A673 (cell line): ENCODE measurements at places on chromosomes 6 and 20. TPM values are rescaled to one million over a fixed set of nuclear protein-coding genes. Genes with fewer than 3 reads are reported as not detected.

DNA sequence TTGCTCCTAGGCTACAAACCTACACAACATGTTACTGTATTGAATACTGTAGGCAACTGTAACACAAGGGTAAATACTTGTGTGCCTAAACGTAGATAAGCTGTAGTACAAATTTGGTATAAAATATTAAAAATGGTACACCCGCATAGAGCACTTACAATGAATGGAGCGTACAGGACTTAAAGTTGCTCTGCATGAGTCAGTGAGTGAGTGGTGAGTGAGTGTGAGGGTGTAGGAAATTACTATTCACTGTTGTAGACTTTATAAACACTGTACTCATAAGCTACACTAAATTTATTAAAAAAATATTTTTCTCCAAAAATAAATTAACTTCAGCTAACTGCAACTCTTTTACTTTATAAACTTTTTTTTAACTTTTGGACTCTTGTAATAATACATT, 391.6 kb downstream of the ADGRB3 start:
- no peaks in the 10 kb centered on the region for H3K4me1 ChIP-seq
- no peak overlapping the region for H3K27ac ChIP-seq
- H3K27me3 ChIP-seq: no peaks in the 10 kb centered on the region
- H3K36me3 ChIP-seq: no peaks in the 10 kb centered on the region
- no peak for DNase-seq

E2F1 gene
- 86.0 and 87.0 TPM in 2 replicates for total RNA-seq

- no peaks in the 10 kb centered on the region for H3K27me3 ChIP-seq
- H3K4me3 ChIP-seq: no peak overlapping the region
- no peak overlapping the region for H3K27ac ChIP-seq
- no peaks in the 10 kb centered on the region for H3K4me1 ChIP-seq
These were observed 58.7 kb downstream of the STXBP5 start for GRCh38 chr6:147262946-147263345.

- H3K27ac ChIP-seq: no peak overlapping the region
- H3K36me3 ChIP-seq: no peaks in the 10 kb centered on the region
- H3K27me3 ChIP-seq: no peaks in the 10 kb centered on the region
- peak overlapping the region; percentile 81 for H3K4me3 ChIP-seq
These were observed 793 bp upstream of the HDAC2 start for GRCh38 chr6:113971741-113972140.

DNA sequence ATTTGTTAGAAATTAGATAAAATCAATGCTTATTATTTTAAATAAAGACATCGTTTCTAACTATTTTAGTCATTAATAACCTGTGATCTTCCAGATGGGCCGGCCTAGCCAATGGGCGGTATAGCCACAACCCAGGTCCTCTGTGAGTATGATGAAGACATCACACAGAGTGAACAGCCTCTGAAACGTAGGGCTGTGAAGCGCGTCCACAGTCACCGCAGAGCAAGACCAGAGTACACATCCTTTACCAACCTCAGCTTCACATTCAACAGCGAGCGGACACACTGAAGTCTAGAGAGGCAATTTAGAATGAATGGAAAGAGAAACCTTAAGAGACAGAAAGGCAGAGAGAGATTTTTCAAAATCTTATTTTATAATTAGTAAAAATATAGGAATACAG, 125.0 kb upstream of the RPS6KA2 start:
- peaks cover 8% of the 10 kb centered on the region for H3K4me1 ChIP-seq
- H3K27ac ChIP-seq: no peak overlapping the region
- no peak for DNase-seq
- no peak overlapping the region for H3K4me3 ChIP-seq

- no peaks in the 10 kb centered on the region for H3K4me1 ChIP-seq
- H3K4me3 ChIP-seq: no peak overlapping the region
- no peak overlapping the region for H3K27ac ChIP-seq
- DNase-seq: no peak
These were observed 161.8 kb upstream of the GRIK2 start for GRCh38 chr6:101231606-101232235.

- no peaks in the 10 kb centered on the region for H3K36me3 ChIP-seq
- DNase-seq: no peak
- no peak overlapping the region for H3K4me3 ChIP-seq
- H3K4me1 ChIP-seq: peaks cover 34% of the 10 kb centered on the region
- H3K27ac ChIP-seq: no peak overlapping the region
These were observed 171.2 kb upstream of the BMP5 start for GRCh38 chr6:56046576-56046975.

DNA sequence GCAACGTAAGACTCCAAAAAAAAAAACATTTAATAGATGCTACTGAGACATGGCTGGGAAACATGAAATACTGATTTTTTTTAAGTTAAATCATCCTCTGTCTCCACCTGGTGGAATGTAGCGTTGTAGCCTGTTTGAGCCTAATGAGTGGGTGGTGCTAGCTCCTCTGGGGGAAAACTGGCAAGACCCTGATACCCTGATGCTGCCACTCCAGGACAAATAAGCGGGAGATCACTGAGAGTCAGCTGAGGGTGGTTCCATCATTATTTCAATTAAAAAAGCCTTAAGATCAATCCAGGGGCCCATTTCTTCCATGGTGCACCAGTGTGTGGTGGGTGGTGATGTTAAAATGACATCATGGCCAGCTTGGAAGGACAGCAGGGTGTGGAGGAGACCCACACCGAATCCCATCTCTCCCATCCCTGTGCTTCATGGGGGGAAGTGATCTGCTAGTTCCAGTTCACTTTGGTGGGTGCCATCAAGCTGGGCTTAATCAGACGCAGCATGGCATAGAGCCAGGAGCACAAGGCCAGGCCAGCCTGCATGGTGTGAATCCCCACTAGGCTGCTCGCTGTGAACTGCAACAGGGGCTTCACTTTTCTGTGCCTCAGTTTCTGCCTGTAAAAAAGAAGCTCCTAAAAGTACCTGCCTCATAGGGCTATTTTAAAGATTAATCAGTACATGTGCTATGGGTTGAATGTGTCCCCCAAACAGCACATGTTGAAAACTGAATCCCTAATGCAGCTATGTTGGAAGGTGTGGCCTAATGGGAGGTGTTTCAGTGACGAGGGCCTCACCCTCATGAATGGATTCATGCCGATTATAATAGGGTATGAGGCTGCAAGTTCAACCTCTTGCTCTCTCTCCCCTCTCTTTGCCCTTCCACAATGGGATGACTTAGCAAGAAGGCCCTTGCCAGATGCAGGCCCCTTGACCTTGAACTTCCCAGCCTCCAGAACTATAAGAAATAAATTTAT, 13.0 kb upstream of the MRPS10 start:
- H3K4me3 ChIP-seq: no peak overlapping the region
- H3K4me1 ChIP-seq: no peaks in the 10 kb centered on the region
- no peaks in the 10 kb centered on the region for H3K36me3 ChIP-seq
- H3K27ac ChIP-seq: no peak overlapping the region
- DNase-seq: peak; percentile 23

FAM209B gene
- 0.45 and 0.81 TPM in 2 replicates for total RNA-seq

DNA sequence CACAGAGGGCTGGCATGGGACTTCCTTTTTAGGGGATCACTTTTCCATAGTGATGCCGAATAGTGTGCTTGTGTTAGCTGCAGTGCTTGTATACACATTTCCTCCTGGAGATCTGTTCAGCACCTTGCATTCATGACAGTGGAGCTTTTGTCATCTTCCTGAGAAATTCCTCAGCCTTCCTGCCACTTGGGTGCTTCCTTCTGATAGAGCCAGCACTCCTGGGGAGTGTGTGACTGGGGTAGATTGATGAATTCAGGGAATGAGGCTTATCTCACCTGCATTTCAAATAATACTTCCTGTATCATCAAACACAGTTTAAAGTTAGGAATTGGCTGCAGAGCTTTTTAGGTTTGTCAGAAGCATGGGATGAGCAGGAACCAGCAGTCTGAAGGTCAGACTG, 48.8 kb upstream of the SCGN start:
- no peaks in the 10 kb centered on the region for H3K36me3 ChIP-seq
- no peak overlapping the region for H3K4me3 ChIP-seq
- no peaks in the 10 kb centered on the region for H3K27me3 ChIP-seq
- no peak for DNase-seq
- H3K27ac ChIP-seq: no peak overlapping the region
- H3K4me1 ChIP-seq: no peaks in the 10 kb centered on the region

- H3K27ac ChIP-seq: no peak overlapping the region
- no peaks in the 10 kb centered on the region for H3K27me3 ChIP-seq
- H3K4me1 ChIP-seq: no peaks in the 10 kb centered on the region
- no peak for DNase-seq
- no peaks in the 10 kb centered on the region for H3K36me3 ChIP-seq
- H3K4me3 ChIP-seq: no peak overlapping the region
These were observed 465.4 kb downstream of the CD109 start for GRCh38 chr6:74161380-74161779.

- peaks cover 46% of the 10 kb centered on the region for H3K36me3 ChIP-seq
- peak overlapping the region; percentile 81 for H3K27ac ChIP-seq
- peaks cover 7% of the 10 kb centered on the region for H3K4me1 ChIP-seq
These were observed 337 bp downstream of the ESF1 start for GRCh38 chr20:13784271-13784892.

DNA sequence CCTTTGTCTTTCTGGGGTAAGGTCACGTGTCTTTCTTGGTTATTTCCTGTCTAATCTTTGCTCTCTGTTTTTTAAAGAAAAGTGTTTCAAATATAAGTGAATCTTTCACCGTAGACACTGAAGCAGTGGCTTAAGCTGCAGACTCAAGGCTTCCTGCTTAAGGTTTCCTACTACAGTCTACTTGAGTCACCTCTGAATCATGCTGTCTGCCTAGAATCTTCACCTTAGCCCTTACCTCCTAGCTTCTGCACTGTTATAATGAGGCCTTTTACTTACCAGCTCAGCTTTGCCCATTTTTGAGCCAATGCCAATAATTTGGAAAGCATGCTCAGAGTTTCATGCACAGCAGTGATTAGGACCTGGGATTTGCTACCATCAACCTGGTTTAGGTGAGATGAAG, 30.6 kb downstream of the ADGRF4 start:
- no peak overlapping the region for H3K4me3 ChIP-seq
- no peak overlapping the region for H3K27ac ChIP-seq
- no peaks in the 10 kb centered on the region for H3K36me3 ChIP-seq
- no peak for DNase-seq

DNA sequence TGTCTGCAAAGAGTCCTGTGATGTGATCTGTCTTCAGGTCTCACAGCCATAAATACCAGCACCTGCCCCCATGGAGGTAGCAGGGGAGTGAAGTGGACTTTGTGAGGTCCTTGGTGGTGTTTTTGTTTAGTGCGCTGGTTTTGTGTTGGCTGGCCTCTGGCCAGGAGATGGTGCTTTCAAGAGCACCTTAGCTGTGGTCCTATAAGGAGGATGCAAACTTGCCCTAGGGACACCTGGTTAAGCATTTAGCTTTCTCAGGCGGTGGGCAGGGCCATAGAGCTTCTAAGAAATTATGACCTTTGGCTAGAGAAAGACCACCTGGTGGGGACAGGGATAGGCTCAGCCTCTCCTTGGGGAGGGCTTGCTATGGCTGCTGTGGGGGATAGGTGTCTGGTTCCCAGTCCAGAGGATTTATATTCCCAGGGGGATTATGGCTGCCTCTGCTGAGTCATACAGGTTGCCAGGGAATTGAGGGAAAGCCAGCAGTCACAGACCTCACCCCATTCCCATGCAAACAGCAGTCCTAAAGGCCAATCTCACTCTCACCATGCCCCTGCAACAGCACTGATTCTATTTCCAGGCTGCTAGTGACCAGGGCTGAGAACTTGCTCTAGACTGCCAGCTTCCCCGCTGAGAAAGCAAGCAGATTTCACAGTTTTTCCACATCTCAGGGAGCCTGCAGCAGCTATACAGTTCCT, 259.3 kb downstream of the TFAP2B start:
- no peak overlapping the region for H3K27ac ChIP-seq
- peaks cover 4% of the 10 kb centered on the region for H3K27me3 ChIP-seq
- H3K4me1 ChIP-seq: no peaks in the 10 kb centered on the region
- H3K36me3 ChIP-seq: no peaks in the 10 kb centered on the region

- DNase-seq: no peak
- H3K4me3 ChIP-seq: no peak within 1 kb of the TSS
- no peaks in the 10 kb centered on the region for H3K36me3 ChIP-seq
- no peak within 1 kb of the TSS for H3K27ac ChIP-seq
- no peaks in the 10 kb centered on the region for H3K4me1 ChIP-seq
These were observed at the start of gene HLA-DRB5 for GRCh38 chr6:32529697-32530430. HLA-DRB5 (minus strand) TSS chr6:32530287; CDS start chr6:32530224, 63 bp downstream.

DNA sequence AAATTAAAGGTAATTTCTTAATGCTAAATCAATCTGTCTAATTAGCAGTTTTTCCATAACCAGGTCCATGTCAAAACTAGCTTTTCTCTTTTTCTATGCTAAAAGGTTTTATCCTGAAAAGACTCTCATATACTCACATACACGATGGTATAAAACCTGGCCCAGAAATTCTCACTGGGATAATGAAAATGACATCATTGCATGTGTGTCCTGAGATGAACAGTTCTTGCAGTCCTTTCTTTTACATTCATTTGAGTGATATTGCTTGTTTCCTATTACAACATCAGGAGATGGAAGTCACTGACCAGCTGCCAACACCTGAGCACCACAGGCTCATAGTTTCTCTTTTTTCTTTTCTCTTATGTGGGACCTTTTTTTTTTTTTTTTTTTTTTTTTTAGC, 7.9 kb upstream of the PRELID3B start:
- H3K27ac ChIP-seq: no peak overlapping the region
- no peak overlapping the region for H3K4me3 ChIP-seq
- no peak for DNase-seq
- H3K4me1 ChIP-seq: no peaks in the 10 kb centered on the region
- H3K27me3 ChIP-seq: peaks cover 42% of the 10 kb centered on the region
- no peaks in the 10 kb centered on the region for H3K36me3 ChIP-seq

EEF1A2 gene
- total RNA-seq: 7.5 and 13.7 TPM in 2 replicates

EPB41L1 gene
- total RNA-seq: 7.1 and 9.0 TPM in 2 replicates

FOXO3 gene
- total RNA-seq: 16.8 and 19.3 TPM in 2 replicates

DNA sequence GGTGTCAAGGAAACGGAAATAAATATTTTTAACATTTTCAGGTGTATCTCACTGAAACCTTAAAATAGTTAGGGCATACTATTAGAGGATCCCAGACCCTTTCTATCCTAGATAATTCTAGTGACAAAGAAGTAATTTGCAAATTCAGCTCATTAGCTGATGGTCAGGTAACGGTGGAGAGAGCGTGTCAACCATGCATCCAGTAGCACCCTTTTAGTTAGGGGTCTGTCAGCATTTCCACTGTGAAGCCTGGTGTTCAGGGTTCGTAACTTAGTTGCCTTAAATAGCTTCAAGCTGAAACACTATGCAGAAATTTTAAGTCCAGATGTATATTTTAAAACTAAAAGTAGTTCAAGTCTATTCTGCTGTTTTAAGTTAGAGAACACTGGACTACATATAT, 48.5 kb upstream of the SUPT3H start:
- no peak overlapping the region for H3K27ac ChIP-seq
- no peaks in the 10 kb centered on the region for H3K36me3 ChIP-seq
- no peaks in the 10 kb centered on the region for H3K27me3 ChIP-seq
- peaks cover 16% of the 10 kb centered on the region for H3K4me1 ChIP-seq

- no peaks in the 10 kb centered on the region for H3K36me3 ChIP-seq
- no peak overlapping the region for H3K27ac ChIP-seq
- no peaks in the 10 kb centered on the region for H3K27me3 ChIP-seq
- no peak overlapping the region for H3K4me3 ChIP-seq
These were observed 81.9 kb upstream of the E2F3 start for GRCh38 chr6:20319520-20320357.

OVOL2 gene
- not detected in 2 replicates for total RNA-seq

GRCh38 chr20:62714799-62715198, 6.2 kb downstream of the NTSR1 start:
- peaks cover 19% of the 10 kb centered on the region for H3K4me1 ChIP-seq
- no peaks in the 10 kb centered on the region for H3K27me3 ChIP-seq
- DNase-seq: no peak
- H3K36me3 ChIP-seq: no peaks in the 10 kb centered on the region
- no peak overlapping the region for H3K4me3 ChIP-seq
- no peak overlapping the region for H3K27ac ChIP-seq
